Stimulated activated CD4-positive, alpha-beta T cell treated with anti-CD3 and anti-CD28 coated beads, Interleukin-4, amount 100 ng/mL, for 1 hour (primary cell): ENCODE measurements at places on chromosomes 12 and 14.

DNA sequence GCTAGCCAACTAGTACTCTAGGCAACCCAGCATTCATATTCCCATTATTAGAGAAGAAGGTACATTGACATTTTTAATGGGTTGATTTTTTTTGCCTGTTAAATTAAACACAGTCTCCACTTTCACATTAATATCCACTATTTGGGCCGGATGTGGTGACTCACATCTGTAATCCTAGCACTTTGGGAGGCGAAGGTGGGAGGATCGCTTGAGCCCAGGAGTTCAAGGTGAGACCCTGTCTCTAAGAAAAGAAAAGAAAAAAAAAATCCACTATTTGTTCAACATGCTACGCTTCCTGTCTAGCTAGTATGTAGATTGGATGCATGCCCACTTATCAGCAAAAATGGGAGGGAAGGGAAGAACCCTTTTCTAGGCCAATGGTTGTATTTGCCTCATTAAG is 7.1 kb upstream of the CRADD start:
- no peak for DNase-seq

- no peak for DNase-seq
Observed at GRCh38 chr12:82765971-82766705, 79.4 kb downstream of the TMTC2 start.

DNA sequence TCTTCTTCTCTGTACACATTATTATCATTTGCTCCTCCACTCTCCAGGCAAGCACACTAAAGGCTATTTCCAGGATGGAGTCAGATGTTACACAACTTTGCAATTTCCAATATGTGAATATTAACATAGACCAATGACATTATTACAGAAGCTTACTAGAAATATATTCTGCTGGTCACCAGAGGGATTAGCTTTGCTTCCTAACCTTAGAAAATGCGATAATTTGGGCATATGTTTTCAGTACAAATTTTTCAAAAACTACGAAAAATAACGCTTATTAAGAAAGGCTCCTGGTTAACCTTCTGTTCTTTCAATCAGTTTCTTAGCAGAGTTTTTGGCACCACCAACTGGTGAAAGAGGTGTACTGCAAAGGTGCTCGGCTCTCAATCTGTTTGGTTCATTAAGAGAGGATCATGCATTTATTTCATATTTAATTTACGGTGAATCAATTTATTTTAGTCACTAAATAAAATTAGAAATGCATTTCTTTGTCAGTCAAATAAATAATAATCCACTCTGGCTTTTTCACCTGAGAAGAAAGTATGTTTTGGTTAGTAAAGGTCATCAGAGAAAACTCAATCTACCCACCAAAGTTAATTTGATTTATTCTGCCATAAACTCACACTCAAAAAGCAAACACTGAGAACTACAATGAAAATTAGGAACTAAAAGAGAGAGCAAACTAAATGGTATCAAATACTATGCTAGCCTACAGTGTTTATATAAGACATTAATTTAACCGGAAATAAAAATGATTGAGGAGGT is 39.2 kb downstream of the EFCAB11 start:
- DNase-seq, result peak; percentile 57

GRCh38 chr12:20436316-20436715 is 68.0 kb downstream of the PDE3A start:
- no peak for DNase-seq

- DNase-seq, result no peak
Observed at GRCh38 chr12:48237162-48237561, 34.1 kb upstream of the OR10AD1 start.

DNA sequence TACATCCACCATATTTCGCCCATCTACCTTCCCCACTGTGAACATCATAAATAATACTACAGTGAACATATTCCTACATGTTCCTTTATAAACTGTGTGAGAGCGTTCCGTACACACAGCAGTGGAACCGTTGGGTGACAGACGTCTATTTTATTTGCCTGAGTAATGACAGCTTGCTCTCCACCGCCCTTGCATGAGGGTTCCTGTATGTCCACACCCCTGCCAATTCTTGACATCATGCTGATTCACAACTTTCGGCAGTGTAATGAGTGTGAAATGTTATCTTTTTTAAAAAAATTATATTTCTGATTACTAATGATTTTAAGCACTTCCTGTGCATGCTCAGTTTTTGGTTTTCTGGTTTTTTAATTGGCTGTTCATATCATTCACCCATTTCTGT is 4.3 kb upstream of the RAD52 start:
- no peak for DNase-seq
